ENCODE measurements at places on chromosomes 11 and 22.
A peak's percentile ranks its signal among the peaks of the same experiment; 100 is the strongest.

- peak; percentile 14 for DNase-seq
Observed at GRCh38 chr22:27997538-27997937, 78.5 kb upstream of the PITPNB start.

DNA sequence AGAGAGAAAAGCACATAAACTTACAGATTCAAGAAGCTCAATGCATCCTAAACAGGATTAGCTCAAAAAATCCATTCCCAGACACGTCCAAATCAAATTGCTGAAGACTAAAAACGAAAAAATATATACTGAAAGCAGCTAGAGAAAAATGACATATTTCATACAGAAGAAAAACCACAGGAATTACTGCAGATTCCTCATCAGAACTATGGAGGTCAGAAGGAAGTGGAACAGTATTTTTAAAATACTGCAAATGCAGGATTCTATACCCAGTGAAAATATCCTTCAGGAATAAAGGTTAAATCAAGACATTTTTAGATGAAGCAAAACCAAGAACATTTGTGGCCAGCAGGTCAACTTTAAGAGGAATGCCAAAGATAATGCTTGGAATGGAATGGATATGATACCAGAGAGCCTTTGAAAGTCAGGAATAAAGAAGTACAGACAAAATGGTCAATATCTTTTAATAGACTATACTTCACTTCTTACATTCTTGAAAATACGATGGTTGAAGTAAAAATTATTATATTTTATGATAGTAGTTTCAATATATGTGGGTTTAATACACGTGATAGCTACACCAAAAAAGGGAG lies 352.9 kb downstream of the CTTN start:
- no peak for DNase-seq

DNA sequence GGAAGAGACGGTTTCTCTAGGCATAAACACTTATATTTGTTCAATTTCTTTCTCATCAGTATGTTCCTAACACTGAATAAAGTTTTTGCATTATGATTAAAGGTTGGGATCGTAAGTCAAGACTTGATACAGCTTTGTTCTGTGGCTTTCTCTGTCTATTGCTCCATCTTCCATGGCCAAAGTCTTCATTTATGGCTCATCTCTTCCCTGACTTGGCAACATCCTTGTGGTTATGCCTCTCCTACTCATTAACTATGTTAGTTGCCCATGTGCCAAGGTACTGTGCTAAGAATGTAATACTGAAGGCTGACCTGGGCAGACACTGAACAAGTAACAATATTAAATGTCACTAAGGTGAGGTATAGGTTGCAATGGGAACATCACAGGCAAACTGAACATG lies 1.6 kb upstream of the ACCSL start:
- no peak for DNase-seq

DNA sequence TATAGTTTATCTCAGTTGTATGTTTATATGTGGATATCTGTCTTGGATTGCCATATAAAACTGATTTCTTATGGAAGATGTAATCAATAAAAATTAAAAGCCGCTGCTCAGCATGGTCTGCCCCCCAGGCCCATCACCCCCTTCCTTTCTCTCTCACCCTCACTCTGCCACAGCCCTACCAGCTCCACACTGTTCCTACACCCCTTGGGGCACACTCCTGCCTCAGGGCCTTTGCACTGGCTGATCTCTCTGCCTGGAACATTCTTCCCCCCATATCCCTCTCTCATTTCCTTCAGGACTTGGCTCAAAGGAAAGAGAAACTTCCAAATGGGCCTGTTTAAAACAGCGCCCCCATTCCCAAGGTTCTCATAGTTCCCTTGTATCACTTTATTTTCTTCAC lies 63.1 kb downstream of the LRRC32 start:
- no peak for DNase-seq

DNA sequence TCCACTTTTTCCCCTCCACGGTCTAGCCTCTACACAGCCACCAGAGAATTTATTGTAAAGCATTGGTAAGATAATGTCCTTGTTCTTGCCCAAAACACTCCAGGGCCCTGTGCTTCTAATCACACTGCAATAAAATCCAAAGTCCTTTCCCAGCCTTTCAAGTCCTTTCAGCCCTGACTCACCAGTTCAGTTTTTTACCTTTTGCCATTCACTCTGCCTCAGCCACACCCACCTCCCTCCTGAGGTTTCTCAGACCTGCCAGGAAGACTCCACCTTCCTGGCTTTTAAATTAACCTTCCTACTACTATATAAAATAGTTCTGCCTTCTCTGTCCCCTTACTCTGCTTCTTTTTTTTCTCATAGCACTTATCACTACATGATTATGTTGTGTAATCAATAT lies 91.0 kb upstream of the ARHGAP32 start:
- no peak for DNase-seq

DNA sequence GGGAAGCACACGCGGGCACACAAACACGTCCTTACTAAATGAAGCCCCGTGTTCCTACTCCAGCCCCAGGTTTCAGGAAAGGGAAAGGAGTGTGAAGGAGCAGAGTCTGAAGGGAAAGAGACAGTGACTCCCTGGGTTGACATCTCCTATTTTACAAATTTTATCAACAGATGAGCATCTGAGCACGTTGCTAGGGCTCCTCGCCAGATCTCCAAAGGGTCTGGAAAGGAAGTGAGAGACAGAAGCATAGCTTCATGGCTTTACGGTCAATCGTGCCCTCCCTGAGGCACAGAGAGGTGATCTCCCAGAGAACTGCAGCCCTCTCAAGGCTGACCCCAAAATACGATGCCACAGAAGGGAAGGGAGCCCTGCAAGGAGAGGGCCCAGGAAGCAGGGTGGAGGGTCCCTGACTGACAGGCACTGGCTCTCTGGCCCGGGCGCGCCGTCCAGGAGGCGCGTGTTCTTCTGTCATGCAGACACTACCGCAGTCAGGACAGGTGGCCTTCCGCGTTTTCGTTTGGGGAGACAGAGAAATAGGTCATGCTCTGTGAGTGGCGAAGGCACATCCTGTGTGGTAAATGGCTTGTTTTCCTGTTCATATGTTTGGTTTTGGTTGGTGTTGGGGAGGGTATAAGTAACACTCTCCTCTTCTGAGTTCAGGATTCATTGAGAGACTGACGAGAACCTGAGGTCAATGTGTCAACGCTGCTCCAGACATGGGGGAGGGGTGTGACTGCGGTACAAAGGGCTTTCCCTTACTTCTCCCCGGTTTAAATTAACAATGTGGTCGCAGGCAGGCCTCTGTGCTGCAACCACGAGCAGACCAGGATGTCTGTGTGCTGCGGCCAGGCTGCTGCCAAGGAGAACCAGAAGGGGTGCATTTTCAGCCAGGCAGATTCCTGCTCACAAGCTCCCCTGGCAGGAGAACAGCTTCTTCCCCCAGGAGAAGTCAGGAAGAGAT lies 813.3 kb downstream of the OPCML start:
- DNase-seq: peak; percentile 81

DNA sequence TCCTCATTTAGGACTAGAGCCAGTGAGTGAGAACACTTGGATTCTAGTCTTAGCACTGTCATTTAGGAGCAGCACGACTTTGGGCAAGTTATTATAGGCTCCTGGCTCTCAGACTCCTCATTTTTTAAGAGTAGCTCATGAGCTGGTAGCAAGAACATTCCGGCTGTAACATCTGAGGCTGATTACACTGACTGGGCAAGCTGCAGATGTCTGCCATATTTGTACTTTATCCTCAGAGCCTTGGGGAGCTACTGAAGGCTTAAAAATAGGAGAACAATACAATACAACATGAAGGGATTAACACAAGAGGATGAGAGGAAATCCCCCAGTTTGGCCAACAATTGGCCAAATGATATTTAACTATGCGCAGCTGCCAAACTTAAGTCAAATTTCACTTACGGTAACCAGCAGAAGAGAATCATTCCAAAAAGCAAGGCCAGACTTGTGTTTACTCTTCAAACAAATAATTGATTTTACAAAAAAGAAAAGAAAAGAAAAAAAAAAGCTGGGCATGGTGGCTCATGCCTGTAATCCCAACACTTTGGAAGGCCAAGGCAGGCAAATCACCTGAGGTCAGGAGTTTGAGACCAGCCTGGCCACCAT lies 113.1 kb upstream of the ARHGAP42 start:
- DNase-seq: peak; percentile 41

GRCh38 chr11:48305923-48306322 lies at the start of gene OR4S1:
OR4S1 (plus strand) TSS chr11:48306223; CDS start chr11:48306223, 0 bp downstream.
- DNase-seq: no peak

DNA sequence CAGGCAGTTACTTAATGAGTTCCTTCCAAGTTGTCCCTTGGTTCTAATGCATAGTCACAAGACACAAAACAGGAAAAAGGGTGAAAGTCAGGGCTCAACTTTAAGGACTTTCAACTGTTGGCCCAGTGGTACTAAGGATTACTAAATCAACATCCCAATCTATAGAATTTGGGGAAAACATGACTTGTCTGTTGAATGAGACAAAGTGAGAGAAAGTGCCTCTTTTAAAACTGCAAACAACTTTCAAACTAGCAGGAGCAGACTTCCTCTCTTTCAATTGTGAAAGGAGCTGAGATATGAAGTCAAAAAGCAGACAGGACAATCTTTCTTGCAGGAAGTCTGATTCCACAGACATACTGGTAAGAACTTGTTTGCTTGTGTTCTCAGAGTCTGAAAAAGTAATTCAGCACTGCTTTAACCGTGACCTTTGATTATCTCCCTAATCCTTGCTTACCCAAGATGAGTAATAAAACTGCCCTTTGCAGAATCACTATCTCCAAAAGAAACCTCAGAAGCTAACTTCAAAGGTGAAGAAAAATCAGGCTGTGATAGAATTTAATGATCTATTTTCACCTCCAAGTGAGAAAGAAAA lies 960.7 kb upstream of the RAG2 start:
- no peak for DNase-seq

GRCh38 chr11:37747121-37747520 lies 1149.1 kb upstream of the RAG2 start:
- DNase-seq: peak; percentile 43

GRCh38 chr11:60718524-60719316 lies 5.8 kb upstream of the MS4A18 start:
- DNase-seq: no peak

DNA sequence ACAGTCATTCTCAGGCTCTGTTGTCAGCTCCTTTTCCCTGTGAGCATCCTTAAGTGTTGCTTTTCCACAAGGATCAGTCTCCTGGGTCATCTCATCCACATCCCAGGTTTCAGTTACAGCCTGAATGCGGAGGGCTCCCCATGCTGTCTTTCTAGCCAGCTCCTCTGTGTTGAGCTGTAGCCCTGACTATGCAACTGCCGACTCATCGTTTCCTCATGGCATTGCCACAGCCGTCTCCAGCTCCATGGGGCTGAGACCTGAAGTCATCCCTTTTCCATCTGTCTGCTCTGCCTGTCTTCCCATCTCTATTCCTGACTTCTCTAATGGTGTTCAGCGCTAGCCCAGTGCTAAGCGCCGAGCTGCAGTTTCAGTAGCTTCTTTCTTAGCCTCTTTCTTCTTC lies 11.8 kb downstream of the SAMM50 start:
- DNase-seq: no peak

- peak; percentile 28 for DNase-seq
Observed at GRCh38 chr11:72816404-72816990, 2.3 kb downstream of the ATG16L2 start.

- no peak for DNase-seq
Observed at GRCh38 chr11:32472226-32472625, 36.9 kb upstream of the WT1 start.

DNA sequence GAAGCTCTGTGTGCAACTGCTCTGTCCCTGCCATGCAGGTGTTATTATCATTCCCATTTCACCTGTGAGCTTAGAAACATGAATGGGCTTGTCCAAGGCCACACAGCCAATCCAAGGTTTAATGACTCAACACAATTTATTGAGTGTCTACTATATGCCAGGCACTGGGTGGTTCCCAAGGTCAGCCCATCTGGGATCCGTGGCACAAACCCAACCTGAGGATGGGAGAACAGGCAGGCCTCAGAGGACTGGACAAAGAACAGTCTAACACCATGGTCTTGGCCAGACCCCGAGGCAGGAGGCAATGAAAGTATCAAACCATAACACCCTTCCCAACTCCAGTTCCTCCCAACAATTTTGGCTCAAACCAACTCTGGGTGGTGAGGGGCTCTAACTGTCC lies 15.7 kb downstream of the SPATA19 start:
- DNase-seq: no peak

- DNase-seq: no peak
Observed at GRCh38 chr11:129359748-129360147, 15.9 kb upstream of the BARX2 start.

DNA sequence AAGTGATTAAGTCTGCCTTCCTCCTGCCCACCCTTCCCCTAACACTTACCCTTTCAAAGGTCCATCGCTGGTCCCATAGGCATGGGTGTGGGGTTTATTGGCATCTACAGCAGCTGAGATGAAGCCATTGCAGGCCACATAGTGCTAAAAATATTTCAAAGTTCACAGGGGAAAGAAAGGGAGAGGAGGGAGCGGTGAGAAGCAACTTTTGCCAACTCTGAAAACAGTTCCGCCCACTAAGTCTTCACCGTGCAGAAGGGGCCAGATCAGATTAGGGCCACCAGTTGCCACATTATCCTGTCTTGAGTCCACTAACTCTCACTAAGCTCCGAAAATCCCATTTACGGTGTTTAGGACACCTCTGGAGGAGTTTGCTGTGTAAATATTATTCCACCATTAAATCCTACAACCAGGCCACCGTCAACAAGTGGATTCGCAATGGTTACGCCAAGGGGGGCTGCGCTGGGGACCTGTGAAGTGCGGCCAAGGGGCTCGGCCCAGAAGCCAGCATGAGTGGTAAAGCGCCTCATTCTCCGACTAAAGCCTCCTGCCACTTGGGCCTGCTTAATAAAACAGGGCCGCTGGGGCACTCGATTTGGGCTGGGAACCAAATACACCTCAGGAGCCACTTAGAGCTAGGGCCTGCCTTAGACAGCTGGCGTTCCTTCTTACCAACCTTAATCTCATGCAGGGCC lies 534.9 kb downstream of the MIAT start:
- no peak for DNase-seq

DNA sequence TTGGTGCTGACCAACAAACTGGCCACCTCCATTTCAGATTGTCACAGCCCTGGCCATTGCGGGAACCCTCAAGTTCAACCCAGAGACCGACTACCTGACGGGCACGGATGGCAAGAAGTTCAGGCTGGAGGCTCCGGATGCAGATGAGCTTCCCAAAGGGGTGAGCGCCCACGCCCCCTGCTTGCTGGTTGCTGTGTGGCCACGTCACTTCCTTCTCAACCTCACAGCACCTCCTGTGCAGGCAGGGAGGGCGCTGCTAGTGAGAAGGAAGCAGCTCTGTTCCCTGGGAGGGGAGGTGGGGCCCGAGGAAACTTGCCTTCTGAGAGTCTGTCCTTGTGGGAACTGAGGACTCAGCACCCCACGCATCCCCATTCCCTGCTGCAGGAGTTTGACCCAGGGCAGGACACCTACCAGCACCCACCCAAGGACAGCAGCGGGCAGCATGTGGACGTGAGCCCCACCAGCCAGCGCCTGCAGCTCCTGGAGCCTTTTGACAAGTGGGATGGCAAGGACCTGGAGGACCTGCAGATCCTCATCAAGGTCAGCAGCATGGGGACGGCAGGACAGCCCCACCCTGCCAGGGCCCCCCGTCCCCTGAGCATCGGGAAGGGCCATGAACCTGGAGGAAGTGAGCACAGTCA lies 19.3 kb downstream of the POLR3H start:
- no peak for DNase-seq

GRCh38 chr11:7081441-7081840 lies 7.4 kb upstream of the RBMXL2 start:
- DNase-seq: no peak

GRCh38 chr11:58965246-58965985 lies 26.1 kb downstream of the GLYATL1 start:
- peak; percentile 57 for DNase-seq

GRCh38 chr22:35754761-35755160 lies 37.1 kb downstream of the APOL5 start:
- DNase-seq: no peak

GRCh38 chr11:112455791-112456190 lies 195.1 kb upstream of the PLET1 start:
- DNase-seq: peak; percentile 12

GRCh38 chr11:128390246-128390645 lies 197.1 kb downstream of the ETS1 start:
- DNase-seq: no peak
